ENCODE measurements at places on chromosomes 1 and 21. TPM values are rescaled to one million over a fixed set of nuclear protein-coding genes. Genes with fewer than 3 reads are reported as not detected.

The DNALI1 gene
- 11.3 TPM for total RNA-seq

The GBP2 gene
- total RNA-seq = 3.5 TPM

The SOD1 gene
- 137 TPM for total RNA-seq

The KCNK1 gene
- 4.7 TPM for total RNA-seq

The SPRR2B gene
- total RNA-seq = not detected

The AQP10 gene
- total RNA-seq = not detected

The ARMH1 gene
- total RNA-seq = not detected

The TBX15 gene
- 0.13 TPM for total RNA-seq

The TSPAN2 gene
- total RNA-seq = 2.7 TPM

The PKLR gene
- total RNA-seq = not detected

The KCNJ15 gene
- 19.9 TPM for total RNA-seq

The PRKCZ gene
- total RNA-seq = 36.4 TPM

The SEMA4A gene
- total RNA-seq = 2.4 TPM

The C1orf141 gene
- not detected for total RNA-seq

The CFAP74 gene
- under 0.01 TPM for total RNA-seq

The LELP1 gene
- total RNA-seq = not detected

The SH2D5 gene
- 9.6 TPM for total RNA-seq

The PDZK1 gene
- total RNA-seq = 11.3 TPM

The C1orf87 gene
- under 0.01 TPM for total RNA-seq

The MRAP gene
- total RNA-seq = not detected

The UBE2Q1 gene
- 14.0 TPM for total RNA-seq

The DFFB gene
- 5.2 TPM for total RNA-seq

The S100A7 gene
- total RNA-seq = not detected

The C1orf35 gene
- 13.2 TPM for total RNA-seq

The FMO3 gene
- 0.13 TPM for total RNA-seq

The BRINP3 gene
- 0.25 TPM for total RNA-seq

Data from mesangial cell (primary cell).